ENCODE measurements at places on chromosomes 2 and 18. TPM values are rescaled to one million over a fixed set of nuclear protein-coding genes. Genes with fewer than 3 reads are reported as not detected.
A peak's percentile ranks its signal among the peaks of the same experiment; 100 is the strongest.

- peak; percentile 54 for DNase-seq
Measured at GRCh38 chr2:36486521-36487044, 111.4 kb downstream of the FEZ2 start.

DNA sequence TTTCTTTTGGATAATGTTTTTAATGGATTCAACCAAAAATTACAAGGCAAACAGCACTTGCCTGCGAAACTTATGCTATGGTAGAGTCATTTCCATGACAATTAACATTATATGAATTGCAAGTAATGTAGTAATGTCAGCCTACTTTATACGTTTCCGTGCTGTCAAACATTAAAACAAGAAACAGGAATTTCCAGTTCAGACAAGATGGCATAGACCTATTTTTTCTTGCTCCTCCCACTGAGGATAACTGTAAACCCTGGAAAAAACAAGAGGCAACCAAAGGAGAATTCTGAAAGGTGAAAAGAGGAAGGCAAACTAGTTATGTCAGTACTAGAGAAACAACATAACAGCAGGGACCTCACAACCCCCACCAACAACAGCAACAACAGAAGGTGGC is 170.7 kb downstream of the DIS3L2 start:
- DNase-seq, result no peak

- peak; percentile 31 for DNase-seq
Measured at GRCh38 chr18:4125627-4126230, 329.4 kb downstream of the DLGAP1 start.

- no peak for DNase-seq
Measured at GRCh38 chr2:12168791-12169388, 422.5 kb downstream of the LPIN1 start.

Gene GPD2
- total RNA-seq, result 5.7 TPM

- no peak for DNase-seq
Measured at GRCh38 chr2:180990337-180990736, 9.9 kb downstream of the UBE2E3 start.

DNA sequence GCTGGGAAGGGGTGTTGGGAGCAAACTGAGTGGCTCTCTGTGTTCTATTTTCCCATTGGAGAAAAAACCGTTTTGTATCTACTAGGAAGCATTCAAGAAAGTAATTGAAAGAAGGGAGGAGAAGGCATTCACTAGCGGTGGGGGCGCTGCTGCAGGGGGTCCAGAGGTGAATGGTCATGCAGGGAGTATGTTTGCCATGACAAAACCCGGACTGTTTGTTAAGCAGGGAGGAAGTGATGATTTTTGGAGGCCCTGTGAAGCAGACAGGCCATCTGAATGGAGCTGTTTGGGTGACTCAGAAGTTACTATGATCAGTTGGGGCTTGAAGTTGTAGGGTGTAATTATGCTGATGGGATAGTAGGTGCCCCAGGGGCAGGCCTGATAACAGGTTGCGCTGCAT is 7.0 kb downstream of the TAF4B start:
- DNase-seq, result no peak

- peak; percentile 81 for DNase-seq
Measured at GRCh38 chr2:65300134-65300760, 72.6 kb downstream of the ACTR2 start.

Gene TEX44
- not detected for total RNA-seq

GRCh38 chr2:14297906-14298305 is 334.6 kb upstream of the LRATD1 start:
- no peak for DNase-seq

Gene ADCYAP1
- total RNA-seq, result 5.0 TPM

GRCh38 chr2:113282747-113283533 is 4.2 kb upstream of the PAX8 start:
- peak; percentile 21 for DNase-seq

GRCh38 chr2:97738179-97739019 is 25.0 kb downstream of the ZAP70 start:
- no peak for DNase-seq

DNA sequence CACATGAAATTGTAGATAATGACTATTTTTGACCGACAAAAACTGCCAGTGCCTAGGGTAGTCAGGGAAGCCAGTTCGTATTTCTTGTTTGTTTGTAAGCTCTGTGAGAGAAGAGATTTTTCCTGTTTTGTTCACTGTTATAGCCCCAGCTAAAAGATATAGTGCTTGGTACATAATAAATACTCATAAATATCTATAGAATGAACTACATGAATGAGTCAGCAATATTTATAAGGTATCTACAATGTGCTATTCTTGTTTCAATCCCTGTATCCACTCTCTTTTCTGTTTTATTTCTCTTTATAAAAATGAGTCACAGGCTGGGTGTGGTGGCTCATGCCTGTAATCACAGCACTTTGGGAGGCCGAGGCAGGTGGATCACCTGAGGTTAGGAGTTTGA is 275.6 kb upstream of the FANCL start:
- DNase-seq, result no peak

- DNase-seq, result no peak
Measured at GRCh38 chr2:240988146-240988545, 10.3 kb upstream of the SNED1 start.

Gene MYO7B
- 0.12 TPM for total RNA-seq

Gene HMSD
- not detected for total RNA-seq

Gene SDC1
- 45.5 TPM for total RNA-seq

DNA sequence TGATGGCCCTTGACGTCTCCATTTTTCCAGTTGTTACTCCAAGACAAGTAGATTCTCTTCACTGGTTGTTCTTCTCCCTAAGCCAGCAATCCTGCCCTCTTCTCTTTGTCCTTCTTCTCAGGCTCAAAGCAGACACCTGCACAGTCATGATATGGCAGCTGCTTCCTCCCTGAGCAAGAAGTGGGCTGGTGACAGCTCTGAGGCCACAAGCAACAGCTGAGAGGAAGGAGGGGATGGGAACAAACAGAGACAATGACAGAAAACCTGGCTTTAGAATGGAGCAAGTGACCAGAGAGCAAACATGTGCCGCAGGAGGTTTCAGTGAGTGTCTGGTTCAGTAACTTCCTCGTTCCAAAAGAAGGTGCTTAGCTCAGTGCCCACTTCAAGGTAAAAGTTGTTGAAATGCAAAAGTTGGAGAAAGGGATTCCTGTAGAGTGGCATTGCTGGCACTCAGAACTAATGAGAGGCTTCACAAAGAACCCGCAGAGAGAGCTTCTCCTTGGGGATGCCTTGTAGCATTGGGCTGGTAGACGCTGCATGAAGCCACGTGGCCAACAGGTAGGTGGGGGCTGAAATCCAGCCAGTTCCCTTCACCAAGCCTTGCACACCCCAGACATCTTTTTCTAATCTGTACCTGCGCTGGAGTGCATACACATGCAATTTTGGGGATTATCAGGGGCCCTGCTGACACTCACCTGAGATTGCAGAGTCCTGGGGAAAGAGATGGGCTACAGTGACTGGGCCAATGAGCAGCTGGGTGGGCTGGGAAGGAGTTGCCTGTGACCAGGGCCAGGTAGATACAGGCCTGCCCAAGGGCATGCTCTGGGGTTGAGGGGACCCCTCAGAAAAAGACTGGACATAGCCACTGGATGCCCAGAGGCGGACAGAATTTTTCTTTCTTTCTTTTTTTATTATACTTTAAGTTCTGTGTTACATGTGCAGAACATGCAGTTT is 153.3 kb upstream of the RAB12 start:
- no peak for DNase-seq

Gene EPAS1
- total RNA-seq, result 0.03 TPM

GRCh38 chr2:190856985-190857384 is 23.6 kb upstream of the GLS start:
- no peak for DNase-seq

DNA sequence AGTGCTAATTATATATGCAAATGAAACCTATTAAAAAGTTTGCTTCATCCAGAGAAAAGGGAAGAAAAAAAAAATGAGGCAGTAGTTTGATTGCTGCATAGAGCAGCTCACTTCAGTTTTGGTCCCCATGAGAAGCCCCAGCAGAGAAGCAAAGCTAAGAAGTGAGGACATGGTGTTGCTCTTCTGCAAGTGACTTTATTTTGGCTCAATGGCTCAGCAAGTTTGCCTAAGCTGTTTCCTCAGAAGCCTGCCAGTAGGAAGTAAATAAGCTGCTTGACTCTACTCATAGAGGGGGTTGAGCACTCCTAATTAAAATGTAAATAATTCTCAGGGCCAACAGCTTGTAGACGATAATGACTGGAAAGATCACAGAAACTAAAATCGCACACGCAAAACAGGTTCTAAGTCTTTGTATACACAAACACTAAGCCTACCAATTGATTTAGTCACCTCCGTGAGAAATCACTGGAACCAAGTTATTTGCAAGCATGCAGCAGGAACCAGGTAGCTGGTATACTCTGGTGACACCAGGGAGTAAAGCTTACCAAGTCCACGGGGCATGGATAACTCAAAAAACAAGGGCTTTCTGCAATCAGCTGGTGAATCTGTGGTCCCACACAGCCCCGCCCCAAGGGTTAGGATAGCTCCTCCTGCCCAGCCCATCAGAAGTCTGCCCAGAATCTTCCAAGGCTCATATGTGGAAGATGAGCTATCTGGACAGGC is 39.7 kb upstream of the NABP1 start:
- DNase-seq, result no peak

DNA sequence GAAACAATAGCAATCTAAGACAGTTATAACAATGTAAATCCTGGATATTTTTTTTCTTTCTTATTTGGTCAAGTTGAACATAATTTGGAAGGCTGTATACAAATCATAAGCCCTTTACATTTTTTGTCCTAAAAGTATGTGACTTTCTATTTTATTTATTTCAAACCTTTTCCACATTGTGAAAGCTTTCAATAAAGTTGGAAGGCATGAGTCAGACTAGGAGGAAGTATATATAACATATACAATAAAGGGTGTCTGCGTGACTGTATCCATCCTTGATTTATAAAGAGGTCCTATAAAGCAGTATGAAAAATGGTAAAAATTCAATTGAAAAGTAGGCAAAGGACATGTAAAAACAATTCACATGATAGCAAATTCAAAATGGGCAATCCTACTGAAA is 44.4 kb downstream of the CRACDL start:
- DNase-seq, result no peak

Gene CDH19
- total RNA-seq, result not detected

GRCh38 chr2:236334122-236334876 is 70.1 kb upstream of the ASB18 start:
- no peak for DNase-seq

- no peak for DNase-seq
Measured at GRCh38 chr18:68733707-68734106, 18.8 kb upstream of the TMX3 start.

Gene TWIST2
- total RNA-seq, result 33.3 TPM

DNA sequence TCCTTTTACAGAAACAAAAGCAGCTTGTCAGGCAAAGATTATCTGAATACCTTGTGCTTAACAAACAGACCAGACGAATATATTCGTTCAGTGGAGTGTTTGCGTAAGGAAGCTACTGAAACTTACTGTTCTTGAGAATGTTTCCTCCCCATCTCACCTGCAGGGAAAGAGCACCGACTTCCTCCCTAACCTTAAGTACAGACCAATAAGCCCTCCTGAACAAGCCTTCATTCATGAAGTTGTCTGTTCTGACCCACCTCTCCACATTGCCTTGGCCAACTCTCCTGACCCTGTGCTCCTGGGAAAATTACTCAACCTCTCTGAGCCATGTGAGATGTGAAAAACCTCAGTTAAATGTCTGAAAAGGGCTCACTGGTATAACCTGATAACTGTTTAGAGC is 35.2 kb downstream of the STK39 start:
- no peak for DNase-seq
